ENCODE measurements at places on chromosomes 7 and 10. TPM values are rescaled to one million over a fixed set of nuclear protein-coding genes. Genes with fewer than 3 reads are reported as not detected.
A peak's percentile ranks its signal among the peaks of the same experiment; 100 is the strongest.

GRCh38 chr10:70418229-70418628 is 14.3 kb downstream of the EIF4EBP2 start:
- DNase-seq = no peak
- H3K4me3 ChIP-seq = no peak overlapping the region
- H3K27ac ChIP-seq = no peak overlapping the region
- peaks cover 1% of the 10 kb centered on the region for H3K4me1 ChIP-seq
- H3K27me3 ChIP-seq = no peaks in the 10 kb centered on the region

DNA sequence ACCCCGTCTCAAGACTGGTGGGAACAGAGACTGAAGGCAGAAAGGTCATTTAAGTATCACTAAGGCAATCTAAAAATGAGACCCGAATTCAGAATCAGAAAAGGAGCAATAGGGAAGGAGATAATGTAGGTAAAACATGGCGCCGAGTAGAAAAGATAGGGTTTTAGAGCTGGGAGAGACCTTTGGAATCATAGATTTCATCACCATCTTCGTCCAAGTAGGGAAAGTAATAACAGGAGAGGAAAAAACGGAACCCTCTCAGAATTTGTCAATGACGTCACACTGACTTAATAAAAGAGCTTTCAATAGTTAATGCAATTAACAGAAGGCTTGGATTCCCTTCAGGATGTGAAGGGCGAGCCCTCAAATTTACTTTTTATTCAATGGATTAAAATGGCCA is 1.0 kb upstream of the UBN2 start:
- peak overlapping the region; percentile 94 for H3K4me3 ChIP-seq
- no peaks in the 10 kb centered on the region for H3K36me3 ChIP-seq
- no peaks in the 10 kb centered on the region for H3K27me3 ChIP-seq
- peak overlapping the region; percentile 94 for H3K27ac ChIP-seq
- H3K4me1 ChIP-seq = peaks cover 21% of the 10 kb centered on the region
- DNase-seq = no peak

DNA sequence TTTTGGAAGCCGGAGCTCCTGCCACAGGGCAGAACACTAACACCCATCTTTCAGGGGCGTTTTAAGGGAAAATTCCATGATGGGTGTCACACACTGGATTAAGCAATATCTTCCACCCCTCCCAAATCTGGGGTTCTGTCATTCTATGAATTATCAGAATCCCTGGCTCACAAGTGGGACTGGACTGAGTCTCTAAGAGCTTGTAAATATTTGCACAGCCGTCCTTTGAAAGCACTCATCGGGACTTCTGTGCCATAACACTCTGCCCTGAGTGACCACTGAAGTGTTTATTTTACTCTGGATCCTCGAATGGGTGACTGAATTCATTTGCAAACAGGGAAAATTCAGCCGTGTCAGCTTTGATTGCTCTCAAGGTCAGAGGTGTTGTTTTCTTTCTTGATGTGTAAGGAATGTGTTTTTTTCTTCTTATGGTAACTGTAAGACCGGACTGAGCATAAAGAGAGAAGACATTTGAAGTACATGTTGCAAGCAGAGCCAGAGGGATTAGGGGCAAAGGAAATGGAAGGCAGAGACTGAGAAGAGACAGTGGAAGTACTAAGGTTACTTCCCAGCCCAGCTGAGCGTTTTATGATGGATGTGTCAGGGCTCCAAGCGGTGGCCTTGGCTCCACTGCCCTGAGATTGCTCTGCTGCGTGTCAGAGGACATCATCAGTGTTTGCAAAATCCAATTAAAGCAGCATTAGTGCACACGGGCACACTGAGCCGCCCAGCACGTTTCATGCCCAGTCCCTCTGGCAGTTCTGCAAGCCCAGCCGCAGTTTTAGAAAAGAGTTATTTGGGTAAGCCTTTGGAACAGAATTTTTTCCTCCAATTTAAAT is 17.7 kb upstream of the GTPBP4 start:
- peak overlapping the region; percentile 7 for H3K4me3 ChIP-seq
- no peaks in the 10 kb centered on the region for H3K36me3 ChIP-seq
- H3K27me3 ChIP-seq = no peaks in the 10 kb centered on the region

- H3K36me3 ChIP-seq = peaks cover 49% of the 10 kb centered on the region
- no peak for DNase-seq
- no peak overlapping the region for H3K27ac ChIP-seq
- no peak overlapping the region for H3K4me3 ChIP-seq
- no peaks in the 10 kb centered on the region for H3K4me1 ChIP-seq
Observed at GRCh38 chr10:103078309-103078615, 114.8 kb downstream of the NT5C2 start.

DNA sequence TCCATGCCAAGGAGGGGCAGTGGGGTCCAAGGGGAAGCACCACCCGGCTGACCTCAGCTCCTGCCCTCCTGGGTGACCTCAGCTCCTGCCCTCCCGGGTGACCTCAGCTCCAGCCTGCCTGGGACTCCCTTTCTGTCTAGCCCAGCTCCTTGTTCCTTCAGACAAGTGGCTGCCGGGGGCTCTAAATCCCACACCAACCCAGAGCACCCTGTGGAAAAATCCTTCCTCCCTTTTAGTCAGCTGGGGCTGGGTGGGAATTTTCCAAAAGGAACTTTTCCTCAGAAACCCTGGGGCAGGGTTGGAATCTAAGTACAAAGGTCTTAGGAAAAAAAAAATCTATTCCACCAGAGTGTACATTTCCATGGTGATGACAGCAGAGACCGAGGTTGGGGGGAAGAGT is 36.3 kb downstream of the AKR1B1 start:
- peaks cover 5% of the 10 kb centered on the region for H3K27me3 ChIP-seq
- no peak overlapping the region for H3K4me3 ChIP-seq
- no peaks in the 10 kb centered on the region for H3K36me3 ChIP-seq

GRCh38 chr10:98956576-98957260 is 278.9 kb downstream of the HPSE2 start:
- H3K4me3 ChIP-seq = no peak overlapping the region
- no peaks in the 10 kb centered on the region for H3K4me1 ChIP-seq

- no peak for DNase-seq
- H3K4me1 ChIP-seq = no peaks in the 10 kb centered on the region
- H3K27ac ChIP-seq = no peak overlapping the region
- H3K36me3 ChIP-seq = no peaks in the 10 kb centered on the region
Observed at GRCh38 chr7:117992635-117993376, 119.6 kb upstream of the CTTNBP2 start.

DNA sequence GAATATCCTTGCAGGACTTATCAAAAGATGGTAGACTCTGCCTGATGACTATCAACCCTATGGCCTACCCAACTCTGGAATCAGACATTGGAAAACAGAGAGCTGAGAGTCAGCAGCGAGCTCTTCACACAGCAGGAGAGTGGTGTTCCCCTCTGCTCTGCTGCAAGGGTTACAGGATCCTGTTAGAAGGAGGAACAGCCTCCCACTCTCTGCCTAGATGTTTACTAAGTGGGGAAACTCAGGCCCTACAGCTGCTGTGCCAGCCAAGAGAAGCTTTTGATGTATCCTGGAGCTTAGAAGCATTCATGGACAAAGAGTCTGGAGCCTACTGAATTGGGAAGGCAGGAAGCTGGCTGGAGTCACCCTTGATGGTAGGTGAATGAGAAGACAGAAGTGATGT is 104.6 kb downstream of the ABLIM1 start:
- H3K4me1 ChIP-seq = peaks cover 22% of the 10 kb centered on the region
- H3K27me3 ChIP-seq = no peaks in the 10 kb centered on the region
- no peaks in the 10 kb centered on the region for H3K36me3 ChIP-seq
- H3K27ac ChIP-seq = no peak overlapping the region
- no peak overlapping the region for H3K4me3 ChIP-seq

DNA sequence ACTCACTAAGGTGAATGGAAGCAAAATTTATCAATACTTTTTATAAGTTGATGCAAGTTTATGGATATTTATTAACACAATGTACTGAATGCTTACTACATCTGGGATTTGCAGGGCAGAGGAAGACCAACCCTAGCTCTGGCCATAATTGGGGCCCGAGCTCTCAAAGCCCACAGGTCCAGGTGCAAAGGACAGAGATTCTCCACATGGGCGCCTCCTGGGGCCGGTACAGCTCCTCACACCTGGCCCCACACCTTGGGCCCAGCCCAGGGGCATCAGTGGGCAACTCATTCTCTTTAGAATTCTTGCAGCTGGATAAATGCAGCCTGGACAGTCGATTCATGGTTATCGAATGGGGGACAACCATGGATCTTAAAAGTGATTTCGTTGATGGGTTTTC is 47.1 kb downstream of the CALML3 start:
- no peak overlapping the region for H3K4me3 ChIP-seq
- no peaks in the 10 kb centered on the region for H3K36me3 ChIP-seq

GRCh38 chr10:104297697-104298660 is 29.0 kb downstream of the GSTO2 start:
- H3K27ac ChIP-seq = no peak overlapping the region
- H3K27me3 ChIP-seq = no peaks in the 10 kb centered on the region
- no peak for DNase-seq
- no peak overlapping the region for H3K4me3 ChIP-seq

GRCh38 chr10:103641326-103641725 is 147.8 kb downstream of the NEURL1 start:
- peaks cover 31% of the 10 kb centered on the region for H3K4me1 ChIP-seq
- H3K36me3 ChIP-seq = no peaks in the 10 kb centered on the region
- no peak overlapping the region for H3K4me3 ChIP-seq
- no peak for DNase-seq

GRCh38 chr7:41220266-41220665 is 482.6 kb downstream of the INHBA start:
- H3K27me3 ChIP-seq = no peaks in the 10 kb centered on the region
- no peak for DNase-seq
- no peak overlapping the region for H3K27ac ChIP-seq
- no peak overlapping the region for H3K4me3 ChIP-seq
- H3K4me1 ChIP-seq = no peaks in the 10 kb centered on the region
- H3K36me3 ChIP-seq = no peaks in the 10 kb centered on the region

DNA sequence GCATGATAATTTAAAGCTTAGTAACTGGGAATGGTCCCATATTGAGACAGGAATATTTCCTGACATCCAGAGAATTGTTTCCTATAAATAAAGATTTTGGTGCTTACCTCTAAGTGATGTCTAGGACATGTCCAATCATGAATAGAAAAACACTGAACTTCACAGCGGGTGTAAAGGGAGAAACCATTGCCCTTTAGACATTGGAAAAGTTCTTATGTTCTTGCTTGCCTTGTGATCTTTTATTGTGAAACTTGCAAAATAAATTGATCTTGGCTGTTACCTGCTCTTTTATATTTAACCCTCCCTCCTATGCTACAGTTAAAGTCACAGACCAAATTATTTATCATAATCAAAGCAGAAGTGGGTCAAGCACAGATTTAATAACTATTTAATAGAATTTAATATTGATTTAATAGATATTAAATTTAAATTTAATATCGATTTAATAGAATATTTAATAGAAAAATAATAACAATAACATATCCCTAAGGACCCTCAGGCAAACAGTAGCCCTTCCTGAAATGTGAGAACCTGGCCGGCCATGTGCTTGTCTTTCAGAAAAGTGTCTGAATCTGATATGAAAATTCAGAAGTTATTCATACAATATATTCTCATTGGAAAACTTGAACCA is 47.0 kb upstream of the AKR1C1 start:
- H3K27me3 ChIP-seq = no peaks in the 10 kb centered on the region
- no peaks in the 10 kb centered on the region for H3K36me3 ChIP-seq
- no peak overlapping the region for H3K4me3 ChIP-seq
- H3K4me1 ChIP-seq = no peaks in the 10 kb centered on the region
- no peak overlapping the region for H3K27ac ChIP-seq
- no peak for DNase-seq

- peak within 1 kb of the TSS; percentile 98 for H3K27ac ChIP-seq
- H3K27me3 ChIP-seq = no peaks in the 10 kb centered on the region
- DNase-seq = peak; percentile 96
Observed at GRCh38 chr7:99499721-99500636, at the start of gene ZNF394. Gene ZNF394, minus strand, starts transcription at chr7:99500281. Its CDS starts 188 bp downstream, at chr7:99500093.

DNA sequence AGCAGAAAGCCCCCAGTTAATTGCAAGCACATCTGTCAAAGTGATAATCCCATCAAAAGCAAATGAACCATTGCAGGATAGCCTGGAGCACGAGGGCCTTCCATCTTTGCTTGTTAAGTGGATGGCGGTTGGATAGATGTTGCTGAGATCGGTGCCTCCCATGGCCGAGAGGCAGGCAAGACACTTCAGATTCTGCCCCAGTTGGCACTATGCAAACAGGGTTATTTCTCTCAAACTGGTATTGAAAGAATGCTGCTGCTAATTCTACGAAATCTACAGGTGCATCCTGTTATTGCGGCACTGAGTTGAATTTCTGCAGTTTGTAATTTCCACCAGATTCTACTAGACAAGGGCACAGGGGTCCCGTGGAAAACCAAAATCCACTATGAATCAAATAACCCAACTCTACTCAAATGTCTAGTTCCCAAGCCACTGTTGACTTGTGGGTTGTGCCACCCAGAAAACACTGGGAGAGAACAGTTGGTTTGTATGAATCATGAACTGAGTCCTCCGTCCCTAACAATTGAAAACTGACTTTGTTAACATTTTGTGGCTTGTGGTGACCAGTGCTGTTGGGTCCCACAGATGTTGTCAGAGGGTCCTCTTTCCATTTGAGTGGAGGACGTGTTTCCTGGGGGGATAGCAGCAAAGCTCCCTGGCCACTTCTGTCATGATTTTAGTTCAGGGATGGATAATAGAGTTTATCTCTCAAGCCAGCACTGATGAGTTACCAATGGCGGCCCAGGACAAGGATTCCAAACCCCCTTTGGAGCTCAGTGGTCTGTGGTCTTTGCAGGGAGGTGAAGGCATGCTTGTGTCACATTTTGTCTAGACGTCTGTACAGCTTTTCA is 7.1 kb upstream of the IL2RA start:
- peak overlapping the region; percentile 34 for H3K27ac ChIP-seq
- no peaks in the 10 kb centered on the region for H3K27me3 ChIP-seq
- DNase-seq = no peak
- H3K4me1 ChIP-seq = peaks cover 61% of the 10 kb centered on the region
- H3K4me3 ChIP-seq = no peak overlapping the region
- no peaks in the 10 kb centered on the region for H3K36me3 ChIP-seq

Gene HOGA1
- total RNA-seq = 1.1 TPM

Gene PPP1R3C
- 10.8 TPM for total RNA-seq

Gene LRRC17
- total RNA-seq = 1.5 TPM

Gene VSTM4
- total RNA-seq = 18.7 TPM

Gene LIPJ
- 0.09 TPM for total RNA-seq

Gene IGF2BP3
- total RNA-seq = 2.0 TPM
